Activated naive CD4-positive, alpha-beta T cell treated with anti-CD3 and anti-CD28 coated beads, Interleukin-2, amount 50 U/mL, for 72 hours (primary cell): ENCODE measurements at places on chromosomes 12 and 14.

- DNase-seq: no peak
Measured at GRCh38 chr14:29446971-29447370, 480.7 kb downstream of the PRKD1 start.

DNA sequence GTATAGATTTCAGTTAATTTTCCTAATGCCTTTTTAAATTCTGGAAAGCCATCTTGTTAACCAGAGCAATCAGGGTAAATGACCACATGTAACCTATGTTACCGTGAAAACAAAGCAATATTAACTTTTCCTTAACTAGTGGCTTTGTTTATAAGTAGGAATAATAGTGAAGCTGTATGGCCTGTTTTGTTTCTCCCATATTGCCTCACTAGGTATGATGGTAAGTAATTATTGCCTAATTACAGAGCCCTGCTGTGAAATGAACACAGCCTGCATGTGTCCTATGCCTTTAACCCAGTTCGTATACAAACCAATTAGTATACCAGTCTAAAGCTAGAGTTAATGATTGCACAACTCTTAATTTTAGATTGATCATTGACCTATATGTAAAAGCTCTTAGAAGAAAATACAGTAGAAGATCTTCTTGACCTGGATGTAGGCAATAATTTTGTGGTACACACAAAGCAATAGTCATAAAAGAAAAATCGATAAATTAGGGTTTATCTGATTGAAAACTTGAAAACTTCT is 249.9 kb downstream of the CCDC91 start:
- DNase-seq: no peak

- no peak for DNase-seq
Measured at GRCh38 chr12:95574799-95575452, 23.6 kb upstream of the USP44 start.

GRCh38 chr12:18864900-18865561 is 127.1 kb downstream of the CAPZA3 start:
- no peak for DNase-seq

DNA sequence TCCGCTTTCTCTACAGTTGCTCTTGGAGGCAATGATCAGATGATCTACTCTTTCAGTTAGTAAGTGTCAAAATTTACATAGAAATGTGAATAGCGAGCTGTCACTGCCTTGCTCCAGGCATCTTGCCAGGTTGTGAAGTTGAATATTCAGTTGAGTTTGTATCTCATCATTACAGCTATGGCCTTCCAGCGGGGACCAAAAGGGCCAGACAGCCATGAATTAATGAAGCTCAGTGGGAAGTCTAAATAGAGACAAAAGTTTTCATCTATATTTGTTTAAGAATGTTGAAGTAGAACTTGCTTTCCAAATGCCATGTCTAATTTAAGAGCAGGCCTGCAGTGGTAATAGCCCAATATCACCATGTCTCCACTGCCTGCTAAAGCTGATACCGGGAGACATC is 387.8 kb downstream of the FLRT2 start:
- DNase-seq: no peak

DNA sequence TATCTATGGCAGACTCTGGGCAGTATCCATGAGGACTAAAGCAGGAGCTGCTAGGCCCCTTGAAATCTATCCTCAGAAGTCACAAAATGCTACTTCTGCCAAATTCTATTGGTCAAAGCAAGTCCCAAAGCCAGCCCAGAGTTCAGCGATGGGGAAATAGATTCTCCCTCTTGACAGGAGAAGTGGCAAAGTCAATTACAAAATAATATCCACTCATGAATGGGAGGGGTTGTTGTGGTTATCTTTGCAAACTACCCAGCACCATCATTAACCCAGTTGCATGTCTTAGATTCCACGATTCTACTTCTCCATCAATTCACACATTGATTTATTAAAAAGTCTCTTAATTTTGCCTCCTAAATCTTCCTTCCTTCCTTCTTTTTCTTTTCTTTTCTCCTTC is 30.7 kb upstream of the STXBP6 start:
- DNase-seq: no peak

- DNase-seq: no peak
Measured at GRCh38 chr12:117161460-117162166, 28.7 kb downstream of the FBXO21 start.

- DNase-seq: no peak
Measured at GRCh38 chr14:69789118-69789640, 7.9 kb downstream of the SLC10A1 start.

DNA sequence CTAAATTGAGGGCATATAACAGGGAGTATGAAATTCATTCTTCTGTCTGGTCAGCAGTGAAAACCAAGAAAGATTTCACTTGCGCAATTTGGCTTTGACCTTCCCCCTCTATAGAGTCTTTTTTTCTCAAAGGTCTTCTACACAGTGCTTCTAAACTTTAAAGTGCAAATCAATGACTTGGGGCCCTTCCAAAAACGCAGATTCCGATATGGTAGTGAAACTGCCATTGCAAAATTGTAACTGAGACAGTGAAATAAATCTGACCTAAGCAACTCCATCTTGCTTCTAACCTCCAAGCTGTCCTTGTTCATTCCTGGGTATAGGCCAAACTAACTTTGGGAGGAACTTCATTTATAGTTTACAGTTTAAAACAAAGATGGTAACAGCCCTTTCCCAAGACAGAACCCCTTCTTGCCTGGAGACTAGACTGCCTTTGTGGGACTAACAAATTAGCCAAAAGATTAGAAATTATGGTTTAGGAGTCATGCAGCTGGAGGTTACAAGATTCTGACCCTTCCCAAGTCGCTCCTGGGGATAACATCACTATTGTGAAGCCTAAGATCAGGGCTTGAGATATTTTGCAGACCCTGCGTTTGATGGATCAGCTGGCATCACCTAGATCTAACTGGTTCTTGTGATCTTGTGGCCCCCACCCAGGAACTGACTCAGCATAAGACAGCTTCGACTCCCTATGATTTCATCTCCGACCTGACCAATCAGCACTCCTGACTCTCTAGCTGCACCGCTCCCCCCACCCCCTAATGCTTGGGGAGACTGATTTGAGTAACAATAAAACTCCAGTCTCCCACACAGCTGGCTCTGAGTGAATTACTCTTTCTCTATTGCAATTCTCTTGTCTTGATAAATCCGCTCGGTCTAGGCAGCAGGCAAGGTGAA is 5.0 kb downstream of the SLC25A21 start:
- no peak for DNase-seq
